ENCODE measurements at places on chromosomes 4 and X. TPM values are rescaled to one million over a fixed set of nuclear protein-coding genes. Genes with fewer than 3 reads are reported as not detected.

The GAGE12G gene
- total RNA-seq: not detected

The UGT2B28 gene
- total RNA-seq: not detected

The HELT gene
- not detected for total RNA-seq

The NAA11 gene
- total RNA-seq: not detected

The NKX6-1 gene
- not detected for total RNA-seq

The ASB5 gene
- not detected for total RNA-seq

The ADRA2C gene
- total RNA-seq: not detected

The RNF150 gene
- not detected for total RNA-seq
